CD4-positive, alpha-beta T cell treated with Interleukin-6 at 100 ng/mL for 8 hours (primary cell): ENCODE measurements at places on chromosomes 3 and 15.
A peak's percentile ranks its signal among the peaks of the same experiment; 100 is the strongest.

DNA sequence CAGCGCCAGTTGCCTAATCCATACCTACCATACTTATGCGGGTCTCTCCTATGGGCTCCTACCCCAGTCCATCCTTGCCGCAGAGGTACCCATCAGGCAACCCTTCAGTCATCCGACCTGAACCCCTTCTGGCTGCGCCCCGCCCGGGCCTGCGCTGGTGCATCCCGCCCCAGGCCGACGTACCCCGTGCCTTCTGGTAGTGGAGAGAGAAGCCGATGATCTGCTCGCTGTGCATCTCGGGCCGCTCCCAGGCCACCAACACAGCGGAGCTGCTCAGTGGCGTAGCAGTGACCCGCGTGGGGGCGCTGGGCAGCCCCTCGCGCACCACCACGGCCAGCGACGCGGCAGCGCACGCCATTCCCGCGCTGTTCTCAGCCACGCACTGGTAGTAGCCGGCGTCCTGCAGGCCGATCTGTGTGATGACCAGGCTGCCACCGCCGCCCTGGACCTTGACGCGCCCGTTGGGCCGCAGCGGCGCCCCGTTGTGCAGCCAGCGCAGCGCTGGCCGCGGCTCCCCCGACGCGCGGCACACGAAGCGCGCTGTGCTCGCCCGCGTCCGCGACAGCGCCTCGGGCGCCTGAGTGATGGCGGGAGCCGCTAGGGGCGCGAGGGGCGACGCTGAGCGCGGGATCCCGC is 17.9 kb upstream of the IGDCC3 start:
- DNase-seq = no peak

- DNase-seq = no peak
These were observed 2.3 kb downstream of the CAMKV start for GRCh38 chr3:49867400-49867799.

DNA sequence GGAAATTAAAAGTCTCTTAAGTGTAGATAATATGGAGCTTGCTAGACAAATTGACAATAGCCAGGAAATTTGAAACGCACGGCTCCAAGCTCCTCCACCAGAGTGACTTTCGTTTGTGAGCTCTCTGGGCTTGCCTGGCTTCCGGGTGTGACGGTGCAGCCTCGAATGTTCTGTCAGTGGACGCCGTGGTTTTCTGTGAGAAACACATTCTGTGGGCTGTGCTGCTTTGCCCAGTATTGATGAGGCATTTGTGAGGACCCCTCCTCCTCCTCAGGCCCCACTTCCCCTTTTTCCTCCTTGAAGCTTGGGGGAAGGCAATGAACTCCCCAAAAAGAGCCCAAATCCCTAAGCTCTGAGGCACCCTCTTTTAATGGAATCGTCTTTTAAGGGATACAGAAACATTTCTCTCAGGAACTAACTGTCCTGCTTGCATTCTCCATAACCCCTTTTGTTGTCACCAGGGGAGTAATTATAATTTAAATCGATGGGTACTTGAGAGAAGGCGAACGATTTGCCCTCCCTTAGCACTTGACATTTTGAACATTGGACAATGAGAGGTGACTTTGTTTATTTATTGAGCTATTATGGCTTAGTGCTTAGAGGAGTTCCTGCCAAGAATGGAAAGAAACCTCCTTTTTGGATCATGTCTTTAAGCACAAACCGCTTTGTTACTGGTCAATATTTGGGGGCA is 40.8 kb downstream of the POLR2M start:
- no peak for DNase-seq

DNA sequence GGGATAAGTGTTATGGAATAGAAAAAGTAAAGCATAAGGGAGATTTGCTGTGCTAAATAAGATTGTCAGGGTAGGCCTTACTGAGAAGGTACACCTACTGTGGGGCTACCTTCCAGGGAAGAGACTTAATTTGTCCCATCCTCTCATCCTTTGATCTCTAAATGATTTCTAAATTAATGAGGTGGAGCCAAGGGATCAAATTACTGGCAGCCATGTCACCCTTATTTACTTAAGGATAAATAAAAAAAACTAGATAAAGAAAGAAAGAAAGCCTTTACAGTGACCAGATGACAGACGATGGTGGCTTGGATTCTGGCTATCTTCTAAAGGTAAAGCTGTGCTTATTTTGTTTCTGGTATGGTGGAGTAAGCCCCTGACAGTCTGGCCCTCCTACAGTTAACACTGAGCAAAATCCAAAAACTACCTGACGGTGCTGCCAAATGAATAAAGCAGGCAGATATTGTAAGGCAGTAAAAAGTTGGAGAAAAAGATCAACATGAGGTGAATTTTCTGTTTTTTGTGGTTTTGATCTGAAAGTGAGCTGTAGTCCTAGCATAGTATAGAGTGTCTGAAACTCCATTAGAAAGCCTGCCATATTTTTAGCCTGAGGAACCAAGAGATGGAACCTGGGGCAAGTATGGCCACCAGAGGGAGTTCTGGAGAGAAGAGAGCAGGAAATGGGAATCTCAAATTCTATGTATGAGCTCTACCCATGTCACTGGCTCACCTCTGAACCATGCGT is 285.1 kb upstream of the MANF start:
- DNase-seq = no peak

DNA sequence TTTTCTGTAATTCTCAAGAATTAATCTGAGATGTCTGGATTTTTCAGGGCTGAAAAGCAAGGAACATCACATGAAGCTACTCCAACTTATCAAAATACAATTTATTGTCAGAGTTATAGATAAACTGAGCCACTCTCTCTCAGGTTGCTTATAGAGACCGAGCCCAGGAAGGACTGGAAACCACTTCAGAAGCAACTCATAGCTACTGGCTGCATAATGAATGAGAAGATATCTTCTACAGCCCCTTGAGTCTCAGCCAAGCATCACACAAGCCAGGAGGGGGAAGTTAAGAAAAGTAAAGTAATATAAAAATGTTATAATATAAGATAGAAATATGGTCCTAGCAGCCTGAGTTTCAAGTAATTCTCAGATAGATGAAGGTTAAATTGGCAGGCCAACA is 186.0 kb downstream of the TNIK start:
- DNase-seq = peak; percentile 30

DNA sequence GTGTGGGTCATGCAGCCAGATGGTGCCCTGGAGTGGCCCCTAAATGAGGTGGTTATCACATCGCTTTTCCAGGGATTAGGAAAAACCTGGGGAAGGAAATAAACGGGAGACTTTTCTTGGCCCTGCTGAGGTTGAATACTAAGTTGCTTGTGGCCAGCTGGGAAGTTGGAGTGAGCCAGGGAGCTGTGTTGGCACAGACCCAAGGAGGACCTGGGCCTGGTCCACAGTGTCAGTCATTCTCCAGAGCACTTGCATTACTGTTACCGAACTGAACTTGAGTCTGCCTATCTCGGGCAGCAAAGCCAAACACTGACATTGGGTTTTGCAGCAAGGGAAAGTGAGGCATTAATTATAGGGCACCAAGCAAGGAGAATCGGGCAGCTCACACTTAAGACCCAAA is 339.0 kb downstream of the GABRB3 start:
- no peak for DNase-seq

DNA sequence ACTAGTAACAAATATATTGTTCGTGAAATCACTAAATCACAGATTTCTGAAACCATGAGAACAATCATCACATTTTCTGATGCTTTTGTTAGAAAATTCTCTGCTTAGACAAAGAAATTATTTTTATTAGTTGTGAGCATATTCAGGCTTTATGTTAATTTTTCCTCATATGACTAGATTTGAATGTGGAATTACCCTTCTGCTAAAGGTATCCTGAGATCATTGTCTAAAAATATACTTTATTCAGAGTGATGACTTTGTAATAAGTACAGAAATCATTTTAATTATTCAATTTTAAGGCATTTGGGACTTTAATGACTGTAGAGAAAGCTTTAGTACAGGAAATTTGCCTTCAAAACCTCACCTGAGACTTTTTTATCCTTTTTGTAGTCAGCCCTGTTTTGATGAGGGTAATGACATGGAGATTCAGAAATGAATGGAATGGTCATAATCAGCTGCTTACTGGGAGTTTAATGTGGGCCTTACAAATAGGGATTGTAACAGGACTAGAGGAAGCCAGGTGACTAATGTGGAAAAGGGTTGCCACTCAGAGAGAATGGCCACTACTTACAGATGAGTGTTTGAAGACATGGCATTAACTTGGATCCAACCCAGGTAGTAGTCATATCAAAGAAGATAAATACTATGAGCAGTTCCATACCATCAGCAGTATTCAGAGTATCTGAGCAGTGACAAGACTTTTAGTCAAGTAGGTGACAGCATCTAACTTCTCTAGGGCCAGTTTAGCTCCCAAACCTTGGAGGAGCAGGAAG is 148.3 kb downstream of the MBNL1 start:
- no peak for DNase-seq

- DNase-seq = no peak
These were observed 233.2 kb upstream of the SEMA6D start for GRCh38 chr15:47484059-47484458.

DNA sequence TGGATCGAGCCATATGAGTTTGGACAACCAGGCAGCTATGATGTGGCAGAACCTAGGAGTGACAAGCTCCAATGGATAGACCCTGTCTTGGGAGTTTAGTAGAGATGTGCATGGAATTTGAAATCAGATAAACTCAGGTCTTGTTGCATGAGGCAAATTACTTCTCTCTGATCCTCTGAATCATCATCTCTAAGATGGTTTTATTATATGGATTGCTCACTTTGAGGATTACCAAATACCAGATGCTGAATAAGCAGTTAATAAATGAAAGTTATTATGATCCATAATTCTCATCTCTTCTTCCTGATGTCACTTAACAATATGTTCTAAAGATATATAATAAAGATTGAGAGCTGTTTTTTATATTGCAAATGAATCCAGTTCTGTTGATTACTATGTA is 622.2 kb downstream of the NTRK3 start:
- DNase-seq = no peak

- DNase-seq = no peak
These were observed 34.1 kb downstream of the TSPAN3 start for GRCh38 chr15:77036537-77037387.

GRCh38 chr15:39918688-39919385 is 1.2 kb downstream of the GPR176 start:
- no peak for DNase-seq

DNA sequence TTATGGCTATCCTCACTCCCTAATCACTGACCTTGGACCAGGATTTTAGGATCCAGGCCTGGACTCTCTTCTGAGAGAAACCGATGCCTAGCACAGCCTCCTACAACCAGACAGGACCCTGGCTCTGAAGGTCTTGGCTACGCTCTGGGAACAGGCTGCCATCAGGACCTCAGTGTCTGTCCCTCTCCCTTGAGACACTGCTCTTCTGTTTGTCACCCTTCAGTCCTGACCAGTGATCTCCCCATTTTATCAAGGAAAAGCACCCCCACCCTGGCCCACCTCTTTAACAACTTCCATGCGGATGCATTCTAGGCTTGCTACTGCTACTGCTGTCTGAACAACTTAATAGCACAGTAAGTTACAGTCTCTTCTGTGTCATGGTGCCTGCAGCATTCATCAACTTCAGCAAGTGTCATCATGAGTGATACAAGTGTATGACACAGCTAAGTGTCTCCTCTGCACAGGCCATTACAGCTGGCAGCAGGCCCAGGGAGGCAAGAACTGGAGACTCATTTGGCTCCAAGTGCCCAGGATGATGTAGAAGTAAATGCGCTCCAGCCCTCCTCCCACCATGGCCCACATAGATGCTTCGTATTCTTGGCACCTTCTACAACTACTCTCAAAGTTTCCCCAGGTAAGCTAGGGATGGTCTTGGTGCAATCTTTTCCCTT is 302.4 kb downstream of the EPHB1 start:
- DNase-seq = no peak

DNA sequence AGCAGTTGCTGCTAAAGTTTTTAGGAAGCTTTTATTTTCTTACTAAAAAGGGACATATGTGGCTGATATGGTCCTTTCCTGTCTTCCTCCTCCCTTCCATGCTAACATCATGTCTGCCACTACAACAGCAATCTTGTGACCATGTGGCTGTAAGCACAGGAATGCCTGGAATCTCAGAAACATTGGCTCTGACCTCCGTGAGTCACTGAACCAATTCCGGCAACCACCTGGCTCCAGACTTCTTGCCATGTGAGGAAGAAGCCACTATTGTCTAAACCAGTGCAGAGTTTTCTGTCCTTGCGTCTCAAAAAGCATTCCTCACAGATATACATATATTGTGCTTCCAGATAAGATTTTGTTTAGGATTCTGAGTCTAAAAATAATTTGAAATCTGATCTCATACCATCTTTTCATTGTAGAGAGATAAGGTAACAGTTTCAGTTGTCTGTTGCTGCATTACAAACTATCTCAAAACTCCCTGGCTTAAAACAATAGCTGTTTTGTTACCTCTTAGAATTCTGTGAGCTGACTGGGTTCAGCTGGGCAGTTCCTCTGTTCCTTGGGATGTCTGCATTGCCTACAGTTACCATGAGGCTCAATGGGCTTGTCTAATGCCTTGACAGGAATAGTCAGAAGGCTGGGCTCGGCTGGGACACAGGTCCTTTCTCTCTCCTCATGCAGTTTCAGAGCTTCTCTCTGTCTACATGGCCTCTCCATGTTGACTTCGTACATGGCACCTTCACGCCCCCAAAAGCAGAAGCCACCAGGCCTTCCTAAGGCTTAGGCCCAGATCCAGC is 77.3 kb upstream of the MAGI1 start:
- DNase-seq = no peak

DNA sequence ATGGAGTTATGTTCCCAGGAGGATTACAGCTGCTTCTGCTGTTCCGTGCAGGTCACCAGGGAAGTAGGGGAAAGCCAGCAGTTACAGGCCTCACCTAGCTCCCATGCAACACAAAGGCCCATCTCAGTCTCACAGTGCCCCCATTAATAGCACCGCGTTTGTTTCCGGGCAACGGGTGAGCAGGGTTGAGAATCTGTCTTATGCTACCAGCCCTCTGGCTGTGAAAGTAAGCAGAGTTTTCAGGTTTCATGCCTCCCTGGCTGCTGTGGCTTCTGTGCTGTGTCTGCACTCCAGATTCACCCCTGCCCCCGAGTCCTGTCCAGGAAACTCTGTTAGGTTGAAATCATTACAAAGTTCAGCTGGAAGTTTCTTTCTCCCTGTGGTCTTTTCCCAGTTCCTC is 254.4 kb upstream of the GPR149 start:
- no peak for DNase-seq

- no peak for DNase-seq
These were observed at the start of gene RASGRF1 for GRCh38 chr15:79090487-79091203. RASGRF1 (minus strand) TSS chr15:79090780; CDS start chr15:79090498, 282 bp downstream.

DNA sequence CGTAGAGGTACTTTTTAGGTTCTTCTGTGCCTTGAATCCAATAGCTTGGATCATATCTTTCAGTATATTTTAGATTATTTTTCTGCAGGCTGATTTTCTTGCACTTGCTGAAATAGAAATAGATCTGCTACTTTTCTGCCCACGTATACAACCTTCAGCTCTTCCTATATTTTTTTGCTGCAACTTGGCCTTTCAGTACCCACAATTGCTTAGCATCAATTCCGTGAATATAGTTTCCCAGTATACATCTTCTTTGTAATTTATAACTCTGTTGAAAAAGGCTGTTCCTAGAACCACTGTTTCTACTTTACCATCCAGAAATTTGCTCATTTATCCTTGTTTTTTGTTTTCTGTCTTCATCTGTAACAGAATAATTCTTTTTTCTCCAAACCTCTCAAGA is 36.2 kb downstream of the GTF2E1 start:
- DNase-seq = no peak

GRCh38 chr15:60513676-60514075 is 34.7 kb upstream of the ICE2 start:
- DNase-seq = no peak
